ENCODE measurements at places on chromosomes 12 and 14.

GRCh38 chr14:50198499-50198898 lies 32.9 kb downstream of the SOS2 start:
- DNase-seq, result no peak

- DNase-seq, result no peak
Observed at GRCh38 chr14:58705066-58705465, 67.3 kb downstream of the DACT1 start.

GRCh38 chr12:84636801-84637290 lies 275.8 kb downstream of the SLC6A15 start:
- no peak for DNase-seq

GRCh38 chr14:72513965-72514659 lies 379.8 kb downstream of the DPF3 start:
- peak; percentile 47 for DNase-seq

DNA sequence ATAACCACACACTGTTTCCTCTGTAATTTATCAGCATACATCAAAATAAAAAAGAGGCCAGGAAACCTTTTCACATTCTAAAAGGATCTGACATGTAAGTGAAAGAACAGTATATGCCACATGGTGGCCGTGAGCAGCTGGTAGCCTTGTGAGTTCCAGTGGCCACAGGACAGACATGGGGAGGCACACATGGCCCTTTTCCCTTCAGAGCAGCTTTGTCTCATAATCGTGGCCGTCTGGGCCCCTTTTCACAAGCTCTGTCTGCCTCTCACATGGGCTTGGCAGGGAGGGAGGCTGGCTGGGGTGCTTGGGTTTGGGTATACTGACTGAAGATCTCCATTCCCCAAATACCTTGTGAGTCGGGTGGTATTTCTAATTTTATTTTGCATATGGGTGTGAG lies 1.5 kb upstream of the ZDHHC22 start:
- DNase-seq, result no peak

DNA sequence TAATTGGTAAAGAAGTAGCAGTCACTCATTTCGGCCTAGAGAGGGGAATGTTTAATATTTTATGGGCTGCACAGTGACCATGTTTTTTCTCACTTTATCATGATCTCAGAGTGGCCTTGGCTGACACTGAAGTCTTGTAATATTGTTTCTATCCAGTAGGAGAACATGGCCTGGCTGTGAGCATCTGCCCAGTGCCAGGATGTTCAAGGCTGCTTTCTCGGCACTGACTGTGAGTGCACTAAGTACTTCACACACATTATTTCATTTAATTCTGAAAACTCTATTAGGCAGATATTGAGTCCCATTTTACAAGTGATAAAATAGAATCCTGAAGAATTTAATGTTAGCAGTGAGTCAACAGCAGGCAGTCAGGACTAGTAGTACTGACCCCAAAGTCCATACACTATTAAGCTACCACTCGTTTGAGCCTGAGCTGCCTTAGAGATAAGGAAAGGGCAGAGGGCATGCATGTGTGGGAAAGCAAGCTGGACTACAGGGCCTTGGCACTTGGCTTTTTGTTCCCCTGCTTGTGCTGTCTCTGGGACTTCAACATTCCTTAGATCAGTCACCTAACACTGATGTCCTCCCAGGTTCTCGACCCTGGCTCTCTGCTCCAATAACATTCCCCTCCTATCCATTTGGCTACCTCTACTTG lies 42.2 kb upstream of the APPL2 start:
- no peak for DNase-seq

DNA sequence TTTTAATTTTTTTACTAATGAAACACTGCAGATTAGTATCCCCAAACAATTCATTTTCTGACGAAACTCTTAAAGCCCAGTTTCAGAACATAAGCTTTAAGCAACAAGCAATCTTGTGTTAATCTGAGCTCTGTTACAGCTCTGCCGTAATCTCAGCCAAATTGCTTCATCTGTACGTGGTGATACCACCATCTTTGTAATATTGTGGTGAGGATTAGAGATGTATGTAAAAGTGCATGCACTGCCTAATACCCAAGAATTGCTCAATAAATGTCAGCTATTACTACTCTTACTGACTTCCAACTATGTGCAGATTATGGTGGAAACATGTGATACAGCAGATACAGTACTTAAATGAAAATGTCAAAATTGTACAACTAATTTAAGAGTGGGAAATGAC lies 1.8 kb downstream of the AKAP5 start:
- no peak for DNase-seq

GRCh38 chr14:34034447-34035176 lies 83.7 kb upstream of the EGLN3 start:
- DNase-seq, result no peak

- DNase-seq, result no peak
Observed at GRCh38 chr14:90549794-90550641, 153.2 kb downstream of the CALM1 start.

- no peak for DNase-seq
Observed at GRCh38 chr12:40586823-40587222, 105.4 kb upstream of the CNTN1 start.

- DNase-seq, result peak; percentile 79
Observed at GRCh38 chr14:75905147-75905904, 76.5 kb downstream of the TGFB3 start.

- DNase-seq, result no peak
Observed at GRCh38 chr12:39372204-39372925, 70.6 kb downstream of the KIF21A start.

DNA sequence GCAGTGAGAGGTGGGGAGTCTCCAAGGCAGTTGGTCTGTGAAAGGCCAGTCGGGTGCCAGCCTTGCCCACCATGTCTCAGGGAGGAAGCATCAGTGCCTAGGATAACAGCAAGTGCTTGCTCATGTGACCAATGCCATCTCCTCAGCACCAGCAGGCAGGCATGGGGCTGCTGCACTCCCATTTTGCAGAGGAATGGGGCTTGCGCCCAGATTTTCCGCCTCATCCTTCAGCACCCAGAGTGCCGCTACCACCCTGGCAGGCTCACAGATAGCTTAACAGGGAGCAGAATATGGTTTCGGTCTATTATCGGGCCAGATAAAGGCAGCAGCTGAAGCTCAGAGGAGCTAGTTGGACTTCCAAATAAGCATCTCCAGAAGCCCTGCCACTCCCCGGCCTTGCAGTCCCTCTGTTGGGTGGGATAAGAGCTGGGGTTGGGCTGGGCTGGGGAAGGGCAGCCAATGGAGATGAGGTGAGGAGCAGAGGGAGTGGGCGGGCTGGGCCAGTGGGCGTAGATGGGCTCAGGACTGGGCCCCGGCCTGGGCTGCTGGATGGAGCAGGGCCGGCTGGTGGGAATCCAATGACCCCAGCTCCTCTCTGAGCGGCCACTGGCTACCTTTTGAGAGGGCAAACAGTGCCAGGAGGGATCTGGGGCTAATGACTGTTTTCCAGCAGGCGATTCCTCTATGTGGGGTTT lies 8.4 kb upstream of the KRT80 start:
- no peak for DNase-seq

DNA sequence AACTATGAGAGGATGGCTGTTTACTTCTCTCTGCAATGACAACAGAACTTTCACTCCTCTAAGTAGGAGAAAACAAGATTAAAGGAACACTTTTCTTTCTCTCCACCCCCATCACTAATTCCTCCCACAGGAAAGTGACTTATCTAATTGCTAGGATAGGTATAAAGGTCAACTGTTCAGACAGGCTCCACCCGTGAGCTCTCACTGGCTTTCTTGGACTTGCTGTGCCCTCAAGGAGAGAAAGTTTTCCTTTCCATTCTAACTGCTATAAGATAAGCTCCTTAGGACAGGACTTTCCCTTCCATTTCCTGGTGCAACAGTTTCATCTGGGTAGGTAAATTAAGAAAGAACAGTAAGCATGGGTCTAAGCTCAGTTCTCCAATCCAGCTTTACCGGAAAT lies 4.8 kb downstream of the SLC41A2 start:
- no peak for DNase-seq

Measured in right atrium auricular region (tissue), 2 donors.